Cerebellar nuclear complex (tissue), 1 donor: ENCODE measurements at places on chromosomes 16 and 17.

DNA sequence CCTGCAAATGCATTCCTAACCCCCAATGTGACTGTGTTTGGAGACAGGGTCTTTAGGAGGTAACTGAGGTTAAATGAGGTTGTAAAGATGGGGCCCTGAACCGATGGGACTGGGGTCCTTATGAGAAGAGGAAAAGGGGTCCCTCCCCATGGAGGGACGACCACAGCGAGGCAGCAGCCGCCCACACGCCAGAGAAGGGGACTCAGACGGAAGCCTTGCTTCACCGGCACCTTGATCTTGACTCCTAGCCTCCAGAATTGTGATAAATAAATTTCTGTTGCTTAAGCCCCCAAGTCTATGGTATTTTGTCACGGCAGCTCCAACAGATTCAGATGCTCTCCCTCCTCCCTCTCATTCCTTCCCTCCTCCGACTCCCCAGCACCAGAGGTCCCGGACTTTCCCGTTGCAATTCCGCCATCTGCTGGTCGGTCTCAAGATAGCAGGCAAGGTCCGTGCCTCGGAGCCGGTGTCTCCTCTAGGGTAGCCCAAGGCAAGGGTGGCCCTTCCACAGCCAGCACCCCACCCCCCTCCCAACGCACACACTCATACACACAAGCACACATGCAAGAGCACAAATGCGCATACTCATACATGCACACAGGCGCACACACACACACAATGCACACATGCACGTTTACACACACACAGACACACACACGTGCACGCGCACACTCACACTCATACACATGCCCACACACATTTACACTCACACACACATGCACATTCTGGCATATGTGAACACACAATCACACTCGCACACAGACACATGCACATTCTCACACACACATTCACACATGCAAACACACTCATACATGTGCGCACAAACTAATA is 23.1 kb upstream of the C16orf78 start:
- DNase-seq = no peak

- DNase-seq = no peak
Observed at GRCh38 chr16:49564496-49565229, 191.1 kb downstream of the C16orf78 start.

DNA sequence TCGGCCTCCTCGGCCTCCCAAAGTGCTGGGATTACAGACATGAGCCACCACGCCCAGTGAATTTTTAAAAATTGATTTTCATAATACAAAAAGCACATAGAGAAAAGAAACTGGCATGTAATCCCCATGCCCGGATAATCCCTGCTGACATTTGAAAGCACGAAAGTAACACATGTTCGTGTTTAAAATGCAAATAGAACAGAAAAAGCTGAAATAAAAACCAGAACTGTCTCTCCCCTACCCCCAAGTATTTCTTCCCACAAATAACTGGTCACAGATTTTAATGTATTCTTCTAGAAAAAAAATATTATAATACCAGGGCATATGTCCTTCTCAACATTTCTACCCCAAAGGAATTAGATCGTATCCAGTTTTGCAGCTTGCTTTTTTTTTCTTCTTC is 222.9 kb downstream of the SLC39A11 start:
- no peak for DNase-seq

DNA sequence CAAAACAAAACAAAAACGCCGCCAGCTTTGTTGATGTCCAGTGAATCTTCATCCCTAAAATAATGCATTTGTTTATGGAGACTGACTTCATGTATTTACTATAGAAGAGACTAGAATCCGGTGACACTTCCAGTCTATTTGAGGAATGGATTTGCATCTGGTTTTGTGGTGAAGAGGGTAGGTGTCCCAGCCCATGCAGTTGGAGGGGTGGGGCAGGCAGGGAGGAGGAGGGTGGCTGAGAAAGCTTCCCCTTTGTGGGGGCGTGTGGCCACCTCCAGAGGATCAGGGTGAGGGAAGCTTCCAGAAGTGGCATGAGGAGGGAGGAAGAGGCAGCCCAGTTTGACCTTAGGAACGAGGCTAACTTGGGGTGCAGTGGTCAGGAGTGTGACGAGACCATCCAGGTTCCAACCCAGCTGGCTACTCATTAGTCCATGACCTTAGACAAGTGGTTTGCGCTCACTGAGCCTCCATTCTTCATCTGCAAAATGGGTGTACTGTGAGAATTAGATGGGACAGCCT is 69.5 kb downstream of the CMIP start:
- no peak for DNase-seq

GRCh38 chr16:2472488-2472864 is 1.4 kb downstream of the NTN3 start:
- no peak for DNase-seq

- DNase-seq = no peak
Observed at GRCh38 chr17:31494259-31495021, 103.0 kb downstream of the RAB11FIP4 start.

GRCh38 chr17:76791053-76791980 is 53.4 kb downstream of the MFSD11 start:
- DNase-seq = no peak

DNA sequence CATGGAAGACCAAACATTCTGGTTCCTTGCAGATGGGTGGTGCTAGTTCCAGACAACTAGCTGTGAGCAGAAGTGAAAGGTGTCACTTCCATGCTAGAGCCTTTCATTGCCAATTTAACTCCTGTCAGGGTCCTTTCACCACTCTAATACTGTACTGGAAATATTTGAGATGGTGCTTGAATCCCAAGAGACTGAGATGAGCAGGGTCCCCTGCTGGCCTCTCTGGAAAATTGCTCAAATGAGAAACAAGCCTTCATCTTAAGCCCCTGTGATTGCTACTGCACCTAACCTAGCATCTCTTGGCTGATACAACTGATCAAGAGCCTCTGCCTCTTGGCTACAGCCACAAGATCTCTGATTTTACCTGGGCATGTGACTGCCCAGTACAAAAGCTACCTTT is 7.4 kb upstream of the VAC14 start:
- no peak for DNase-seq

DNA sequence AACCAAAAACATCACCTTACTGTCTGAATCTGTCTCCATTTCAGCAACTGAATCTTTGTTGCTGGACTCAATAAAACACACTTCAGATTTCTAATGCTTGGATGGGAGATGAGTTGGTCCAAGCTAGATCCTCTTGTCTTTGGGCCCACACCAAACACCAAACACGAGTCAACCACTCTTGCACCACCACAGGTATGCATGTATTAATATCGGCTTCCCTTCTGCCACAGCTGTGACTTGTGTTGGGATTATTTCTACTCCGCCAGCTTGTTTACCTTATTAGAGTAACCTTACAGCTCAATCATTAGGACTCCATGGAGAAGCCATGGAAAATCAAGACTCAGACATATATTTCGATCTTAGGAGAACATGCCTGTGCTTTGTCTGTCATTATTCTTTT is 49.9 kb downstream of the XYLT1 start:
- DNase-seq = no peak

GRCh38 chr17:61416540-61417363 is 17.1 kb downstream of the TBX2 start:
- no peak for DNase-seq

- DNase-seq = no peak
Observed at GRCh38 chr17:59791603-59792457, 84.4 kb downstream of the VMP1 start.

DNA sequence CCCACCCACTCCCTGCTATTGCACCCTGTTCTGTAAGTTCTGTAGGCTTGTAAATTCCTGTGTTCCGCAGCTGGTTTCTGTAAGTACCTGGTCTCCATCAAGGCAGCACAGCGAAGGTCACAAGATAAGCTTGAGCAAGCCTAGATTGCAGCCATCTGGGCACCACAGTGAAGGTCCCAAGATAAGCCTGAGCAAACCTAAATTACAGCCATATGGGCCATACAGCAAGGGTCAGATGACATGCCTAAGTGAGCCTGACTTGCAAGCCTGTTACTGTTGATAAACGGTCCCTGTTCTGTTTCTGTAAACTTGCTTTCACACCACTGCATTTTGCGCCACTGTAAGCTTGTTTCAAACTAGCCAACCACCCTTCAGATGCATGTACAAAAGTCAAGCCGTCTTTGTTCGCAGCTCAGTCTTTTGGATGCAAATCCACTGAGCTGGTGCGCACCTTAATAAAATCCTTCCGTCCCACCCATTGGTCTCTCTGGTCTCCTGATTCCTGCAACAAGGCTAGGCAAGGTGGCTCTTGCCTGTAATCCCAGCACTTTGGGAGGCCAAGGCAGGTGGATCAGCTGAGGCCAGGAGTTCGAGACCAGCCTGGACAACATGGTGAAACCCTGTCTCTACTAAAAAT is 42.6 kb upstream of the ATF7IP2 start:
- DNase-seq = no peak
